WTC11 (cell line): ENCODE measurements at places on chromosomes 6 and 20.
A peak's percentile ranks its signal among the peaks of the same experiment; 100 is the strongest.

- DNase-seq: no peak
Observed at GRCh38 chr20:15834857-15835256, 738.4 kb downstream of the KIF16B start.

DNA sequence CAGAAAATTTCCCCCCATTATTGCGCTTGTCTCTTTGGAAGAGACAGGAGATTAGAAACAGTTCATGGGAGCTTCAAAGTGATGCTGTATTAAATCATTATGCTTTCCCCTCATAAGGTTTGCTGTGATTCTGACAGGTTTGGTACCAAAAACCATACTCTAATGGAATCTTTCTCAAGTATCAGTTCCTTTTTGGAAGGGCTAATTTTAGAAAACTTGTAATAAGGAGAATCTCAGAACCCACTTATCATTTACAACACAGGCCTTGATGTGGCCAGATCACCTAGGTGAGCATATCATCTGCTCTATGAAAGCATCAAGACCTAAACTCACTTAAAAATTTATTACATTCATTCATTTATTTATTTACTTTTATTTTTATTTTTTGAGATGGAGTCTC is 51.2 kb downstream of the TP53INP2 start:
- DNase-seq: no peak

GRCh38 chr6:82364087-82365015 is 734 bp downstream of the TPBG start:
- peak; percentile 65 for DNase-seq

- DNase-seq: peak; percentile 67
Observed at GRCh38 chr6:166313255-166314070, 5.3 kb upstream of the PRR18 start.

- no peak for DNase-seq
Observed at GRCh38 chr6:157269261-157269794, 54.0 kb downstream of the TMEM242 start.

DNA sequence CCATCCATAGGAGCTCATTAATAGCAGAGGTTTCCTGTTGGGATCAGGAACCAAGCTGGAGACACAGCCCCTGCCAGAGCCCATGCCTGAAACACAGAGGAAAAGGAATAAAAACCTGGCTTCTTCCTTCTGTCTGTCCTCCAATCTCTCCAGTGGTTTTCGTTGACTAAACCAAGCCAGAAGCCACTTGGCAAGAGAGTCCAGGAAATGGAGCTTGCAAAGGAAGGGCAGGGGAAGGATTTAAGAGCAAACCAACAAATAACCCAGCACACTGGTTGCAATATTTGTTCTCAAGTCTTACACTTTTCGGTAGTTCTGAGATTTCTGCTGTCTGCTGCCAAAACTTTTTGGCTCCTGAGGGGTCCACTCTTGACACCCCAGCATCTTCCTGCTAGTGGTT is 137.0 kb upstream of the BMP2 start:
- DNase-seq: no peak

- no peak for DNase-seq
Observed at GRCh38 chr20:41139227-41140093, 2.1 kb downstream of the PLCG1 start.

GRCh38 chr6:168155193-168155592 is 76.2 kb upstream of the FRMD1 start:
- DNase-seq: no peak

DNA sequence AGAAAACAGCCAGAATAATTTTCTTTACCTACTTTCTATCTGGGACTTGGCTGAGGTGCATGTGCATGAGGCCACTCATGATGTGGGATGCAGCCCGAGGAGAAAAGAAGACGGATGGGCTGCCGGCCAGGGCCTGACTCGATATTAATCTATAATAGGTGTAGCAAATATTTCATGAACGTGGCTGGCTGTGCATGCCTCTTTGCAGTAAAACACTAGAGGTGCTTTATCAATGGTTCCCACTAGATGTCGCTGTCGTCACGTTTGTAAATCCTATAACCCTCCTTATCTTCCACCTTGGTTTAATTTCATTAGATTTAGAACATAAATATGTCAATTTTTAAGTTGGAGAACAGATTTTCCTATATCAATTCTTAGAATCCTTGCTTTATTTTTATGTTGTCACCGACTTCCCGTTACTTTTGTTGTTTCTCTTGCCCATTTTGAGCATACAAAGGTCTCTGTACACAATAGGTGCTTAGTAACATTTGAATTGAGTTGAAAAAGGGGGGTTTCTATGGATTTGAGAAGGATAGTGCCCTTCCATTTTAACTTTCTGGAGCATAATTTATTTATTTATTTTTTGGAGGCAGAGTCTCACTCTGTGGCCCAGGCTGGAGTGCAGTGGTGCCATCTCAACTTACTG is 19.6 kb upstream of the FERMT1 start:
- DNase-seq: peak; percentile 42

GRCh38 chr20:20489648-20490341 is 121.9 kb downstream of the INSM1 start:
- DNase-seq: no peak

GRCh38 chr6:104952911-104953399 is 4.0 kb upstream of the LIN28B start:
- DNase-seq: peak; percentile 82

- DNase-seq: no peak
Observed at GRCh38 chr6:160428069-160428430, 79.9 kb downstream of the SLC22A3 start.

DNA sequence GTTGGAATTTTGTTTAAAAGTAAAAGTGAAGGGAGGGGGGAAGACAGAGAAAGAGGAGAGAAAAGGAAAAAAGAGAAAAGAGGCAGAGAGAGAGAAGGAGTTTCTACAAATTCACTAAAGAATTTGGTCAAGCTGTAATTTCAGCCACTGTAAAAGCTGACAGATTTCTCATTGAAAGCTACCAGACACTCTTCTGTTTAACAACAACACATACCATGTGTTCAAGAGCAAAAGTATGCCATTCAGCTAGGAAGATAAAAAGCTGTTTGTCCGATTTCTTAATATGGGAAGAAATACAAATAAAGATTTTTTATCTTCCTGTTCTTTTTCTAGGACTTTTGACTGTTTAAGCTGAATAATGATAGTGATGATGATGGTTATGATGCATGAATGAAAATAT is 204.8 kb upstream of the RSPO3 start:
- no peak for DNase-seq

- DNase-seq: no peak
Observed at GRCh38 chr20:24545168-24545567, 75.7 kb downstream of the SYNDIG1 start.

- peak; percentile 96 for DNase-seq
Observed at GRCh38 chr20:35619196-35620095, 3.8 kb downstream of the SPAG4 start.

- no peak for DNase-seq
Observed at GRCh38 chr20:64232794-64233193, 22.8 kb upstream of the PCMTD2 start.

DNA sequence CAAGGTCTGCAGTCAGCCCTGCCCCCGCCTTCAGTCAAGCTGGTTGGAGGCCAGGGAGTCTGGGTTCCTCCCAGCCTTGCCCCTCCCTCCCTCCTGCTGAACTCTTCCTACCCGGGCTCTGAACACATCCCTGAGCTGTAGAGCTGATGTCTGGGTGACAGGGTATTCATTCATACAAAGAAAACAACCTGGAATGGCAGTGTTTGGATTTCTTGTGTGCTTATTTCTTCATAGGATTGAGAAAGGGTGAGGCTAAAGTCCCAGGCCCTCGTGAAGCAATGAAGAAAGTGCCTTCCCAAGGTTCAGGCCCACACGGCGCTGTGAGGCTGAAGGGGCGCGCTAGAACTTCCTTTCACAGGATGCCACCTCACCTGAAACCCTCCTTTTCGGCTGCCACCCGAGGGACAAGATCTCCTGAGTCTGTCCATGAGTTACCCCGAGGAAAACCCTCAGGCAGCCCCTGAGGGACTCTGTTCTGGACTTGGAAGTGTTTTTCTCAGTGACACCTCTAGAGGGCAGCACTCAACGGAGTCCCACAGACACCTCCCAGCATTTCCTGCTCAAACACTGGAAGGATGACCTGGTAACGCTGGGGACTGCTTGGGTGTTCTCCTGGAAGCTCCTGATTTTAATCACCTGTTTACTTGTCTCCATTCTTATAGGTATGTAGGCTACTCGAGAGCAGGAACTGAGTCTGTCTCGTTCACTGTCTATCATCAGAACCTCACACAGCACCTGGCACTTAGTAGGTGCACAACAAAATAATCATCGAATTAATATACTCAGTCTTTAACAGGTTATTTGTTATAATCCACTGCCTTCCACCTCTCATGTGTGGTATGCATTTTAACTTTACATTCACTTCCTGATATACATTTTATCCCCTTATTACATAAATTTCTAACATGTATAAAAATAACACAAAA is 11.8 kb upstream of the GSTA1 start:
- DNase-seq: peak; percentile 64

GRCh38 chr6:154479771-154480639 is 30.5 kb downstream of the CNKSR3 start:
- DNase-seq: no peak

GRCh38 chr6:83221889-83222479 is 28.8 kb downstream of the RWDD2A start:
- no peak for DNase-seq

GRCh38 chr6:16006681-16007080 is 122.2 kb upstream of the MYLIP start:
- DNase-seq: no peak

GRCh38 chr20:21450572-21450971 is 53.2 kb upstream of the NKX2-4 start:
- DNase-seq: no peak

- no peak for DNase-seq
Observed at GRCh38 chr6:105326216-105326615, 76.7 kb downstream of the PREP start.

GRCh38 chr6:34098045-34098936 is 47.6 kb downstream of the GRM4 start:
- no peak for DNase-seq
